ENCODE measurements at places on chromosomes 6 and 20.

DNA sequence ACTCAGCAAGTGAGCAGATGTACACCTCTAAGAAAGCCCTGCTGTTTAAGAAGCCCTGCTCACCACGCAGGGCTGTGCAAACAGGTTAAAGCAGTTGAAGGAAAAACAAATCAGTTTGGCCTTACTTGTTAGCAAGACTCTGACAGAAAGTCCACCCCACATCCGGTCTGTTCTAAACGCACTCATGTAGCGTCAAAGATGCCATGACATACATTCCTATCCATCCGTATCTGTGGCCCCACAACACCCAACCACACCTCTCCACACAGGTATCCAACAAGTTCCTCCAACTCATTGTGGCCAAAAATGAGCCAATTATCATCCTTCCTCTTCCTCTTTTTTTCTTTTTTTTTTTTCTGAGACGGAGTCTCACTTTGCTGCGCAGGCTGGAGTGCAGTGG lies 22.8 kb upstream of the RAB22A start:
- no peak for DNase-seq

GRCh38 chr20:46027245-46027853 lies 1.7 kb upstream of the SLC12A5 start:
- DNase-seq: no peak

- no peak for DNase-seq
These were observed 11.3 kb downstream of the PRRC2A start for GRCh38 chr6:31631681-31632278.

- DNase-seq: no peak
These were observed 2.9 kb upstream of the RAB22A start for GRCh38 chr20:58306421-58307261.

DNA sequence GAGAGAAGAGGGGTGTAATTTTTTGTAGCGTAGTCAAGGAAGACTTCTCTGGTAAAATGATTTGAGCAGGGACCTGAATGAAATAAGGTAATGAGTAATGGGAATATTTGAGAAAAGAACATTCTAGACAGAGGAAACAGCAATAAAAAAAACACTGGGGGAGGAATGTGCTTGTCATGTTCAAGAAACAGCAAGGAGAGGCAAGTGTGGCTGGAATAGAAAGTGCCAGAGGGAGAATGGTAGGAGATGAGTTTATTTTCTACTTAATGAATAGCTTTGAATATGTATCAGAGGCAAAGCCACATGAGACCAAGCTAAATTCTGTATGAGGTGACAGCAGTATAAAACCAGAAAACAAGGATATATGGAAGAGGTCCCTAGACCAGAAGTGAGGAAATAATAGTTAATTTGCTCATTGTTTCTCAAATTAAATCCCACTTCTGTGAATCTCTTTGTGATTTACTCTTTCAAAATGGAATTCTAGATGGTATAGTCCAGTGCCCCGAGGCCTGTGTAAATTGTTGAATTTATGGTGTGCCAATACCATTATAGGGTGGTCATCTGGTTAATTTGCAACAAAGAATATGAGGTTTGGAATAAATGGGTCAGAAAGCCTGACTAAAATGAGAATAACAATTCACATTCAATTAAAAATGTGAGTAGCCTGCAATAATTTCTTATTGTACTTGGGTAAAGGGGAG lies 170.2 kb downstream of the CDKAL1 start:
- DNase-seq: no peak

GRCh38 chr6:106702451-106703110 lies 73.2 kb downstream of the QRSL1 start:
- DNase-seq: peak; percentile 55

- no peak for DNase-seq
These were observed 9.9 kb downstream of the PRIM2 start for GRCh38 chr6:57327311-57327710.

DNA sequence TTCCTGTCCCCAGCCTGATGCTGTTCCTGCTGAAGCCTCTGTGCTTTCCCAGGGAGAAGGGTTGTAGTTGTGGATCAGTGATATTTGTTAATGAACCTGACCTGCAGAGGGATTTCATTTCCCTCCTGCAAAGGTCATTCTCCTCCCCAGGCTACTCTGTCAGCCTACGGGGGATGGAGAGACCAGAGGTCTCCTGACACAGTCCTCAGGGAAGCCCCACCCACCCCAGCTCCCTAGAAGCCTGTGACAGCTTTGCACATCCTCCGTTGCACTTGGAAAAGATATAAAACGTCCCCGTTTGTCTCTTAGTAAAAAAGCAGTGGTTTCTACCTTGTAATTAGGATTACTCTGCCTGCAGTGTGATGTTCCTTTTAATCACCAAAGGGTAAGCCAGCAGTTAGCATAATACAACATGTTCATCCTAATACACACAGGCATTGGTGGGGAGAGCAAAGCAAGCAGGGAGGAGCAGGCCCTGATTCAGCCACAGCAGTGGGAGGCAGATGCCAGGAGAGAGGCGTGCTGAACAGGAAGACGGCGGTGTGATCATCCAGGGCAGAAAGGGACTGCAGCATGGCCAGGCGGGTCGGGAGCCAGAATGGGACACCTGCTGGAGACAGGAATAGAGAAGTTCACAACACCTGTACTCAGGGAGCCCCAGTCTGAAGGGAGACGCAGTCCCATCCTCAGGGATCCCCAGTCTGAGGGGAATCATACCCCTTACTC lies 293.5 kb downstream of the LRFN2 start:
- DNase-seq: no peak

GRCh38 chr20:6466075-6466810 lies 301.2 kb upstream of the BMP2 start:
- no peak for DNase-seq

- no peak for DNase-seq
These were observed 9.2 kb upstream of the DSP start for GRCh38 chr6:7532232-7532631.

GRCh38 chr20:31593221-31594001 lies 11.7 kb upstream of the ID1 start:
- DNase-seq: no peak

DNA sequence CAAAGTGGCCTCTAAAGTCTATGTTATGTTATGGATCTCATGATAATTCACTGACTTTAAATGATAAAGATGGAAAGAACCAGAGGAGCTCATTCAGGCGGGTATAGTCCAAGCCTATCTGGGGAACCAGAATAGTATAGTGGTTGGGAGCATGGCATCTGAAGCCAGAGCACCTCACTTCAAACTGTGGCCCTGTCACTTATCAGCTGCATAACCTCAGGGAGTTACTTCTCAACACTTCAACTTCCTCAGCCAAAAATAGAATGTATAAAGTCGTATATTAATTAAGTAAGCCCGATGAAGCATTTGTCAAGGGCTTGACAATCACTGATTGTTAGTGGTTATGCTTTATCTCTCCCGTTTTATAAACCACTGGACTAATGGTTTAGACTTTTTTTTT lies 112.7 kb downstream of the RTN4IP1 start:
- no peak for DNase-seq

DNA sequence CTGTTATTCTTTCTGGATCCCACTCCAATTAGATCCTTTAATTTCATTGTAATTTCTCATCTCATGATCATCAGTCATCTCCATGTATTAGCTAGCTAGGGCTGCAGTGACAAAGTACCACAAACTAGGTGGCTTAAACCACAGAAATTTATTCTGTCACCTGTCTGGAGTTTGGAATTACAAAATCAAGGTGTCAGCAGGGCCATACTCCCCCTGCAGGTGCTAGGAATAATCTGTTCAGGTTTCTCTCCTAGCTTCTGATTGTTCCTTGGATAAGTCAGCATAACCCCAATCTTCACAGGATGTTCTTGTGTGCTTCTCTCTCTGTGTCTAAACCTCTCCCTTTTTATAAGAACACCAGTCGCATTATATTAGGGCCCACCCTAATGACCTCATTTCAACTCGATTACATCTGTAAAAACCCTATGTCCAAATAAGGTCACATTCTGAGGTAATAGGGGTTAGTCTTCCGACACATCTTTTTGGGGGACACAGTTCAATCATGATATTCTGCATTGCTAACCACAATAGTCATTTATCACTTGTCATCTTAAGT lies 40.5 kb downstream of the BEND6 start:
- no peak for DNase-seq

GRCh38 chr6:133001040-133001565 lies 186.7 kb downstream of the RPS12 start:
- DNase-seq: no peak
